Adrenal gland (tissue), 19 donors: ENCODE measurements at places on chromosomes 1 and 21.

- DNase-seq = no peak
Measured at GRCh38 chr1:220734571-220735326, 13.4 kb upstream of the MTARC2 start.

DNA sequence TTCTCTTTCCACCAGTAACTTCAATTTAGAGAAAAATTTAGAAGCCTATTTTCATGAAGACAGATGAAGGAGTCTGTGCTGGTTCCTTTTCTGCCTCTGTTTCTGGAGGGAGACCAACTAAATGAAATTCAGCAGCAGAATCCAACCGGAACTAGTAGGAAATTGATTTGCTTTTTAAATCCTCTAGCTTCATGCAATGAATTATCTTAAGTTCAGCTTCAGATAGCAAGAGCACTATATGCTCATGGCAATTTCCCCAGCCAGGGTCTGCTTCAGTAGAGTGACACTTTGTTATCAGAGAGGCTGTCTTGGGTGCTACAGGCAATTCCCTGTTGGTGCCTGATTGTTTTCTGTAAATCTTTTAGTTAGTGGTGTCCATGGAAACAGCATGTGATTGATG is 189.7 kb downstream of the SLC35F3 start:
- no peak for DNase-seq

DNA sequence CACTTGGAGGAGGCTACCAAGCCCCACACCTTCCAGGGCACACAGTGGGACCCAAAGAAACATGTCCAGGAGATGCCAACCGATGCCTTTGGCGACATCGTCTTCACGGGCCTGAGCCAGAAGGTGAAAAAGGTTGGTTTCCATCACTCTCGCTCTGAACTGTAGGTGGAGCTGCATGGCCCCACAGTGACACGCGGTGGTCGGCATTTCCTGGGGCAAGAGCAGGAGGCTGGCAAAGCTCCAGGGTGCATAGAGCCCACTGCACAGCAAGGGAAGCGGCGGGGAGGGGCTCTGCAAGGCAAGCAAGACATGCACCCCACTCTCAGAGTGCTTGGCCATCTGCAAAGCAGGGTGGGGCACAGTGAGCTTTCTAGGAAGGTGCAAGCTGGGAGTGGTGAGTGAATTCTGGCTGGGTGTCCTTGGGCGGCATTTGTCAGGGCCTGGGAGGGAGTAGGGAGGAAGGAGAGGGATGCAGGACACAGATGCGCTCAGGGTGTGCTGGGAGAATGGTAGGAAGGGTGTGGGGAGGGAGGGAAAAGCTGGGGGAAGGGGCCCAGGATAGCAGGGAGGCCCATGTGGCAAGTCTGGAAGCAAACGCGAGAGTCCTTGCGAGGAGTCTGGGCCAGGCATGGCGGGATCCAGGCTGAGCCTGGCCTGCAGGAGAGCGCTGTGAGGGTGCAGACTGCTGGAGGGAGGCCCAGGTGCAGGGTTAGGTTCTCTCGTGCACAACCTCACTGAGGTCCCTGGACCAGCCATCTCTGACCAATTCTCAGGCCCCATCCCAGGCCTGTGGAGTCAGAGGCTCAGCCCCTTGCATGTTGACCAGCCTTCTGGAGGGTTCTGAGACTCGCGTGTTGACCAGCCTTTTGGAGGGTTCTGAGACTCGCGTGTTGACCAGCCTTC is 11.0 kb downstream of the TRPM2 start:
- DNase-seq = no peak

DNA sequence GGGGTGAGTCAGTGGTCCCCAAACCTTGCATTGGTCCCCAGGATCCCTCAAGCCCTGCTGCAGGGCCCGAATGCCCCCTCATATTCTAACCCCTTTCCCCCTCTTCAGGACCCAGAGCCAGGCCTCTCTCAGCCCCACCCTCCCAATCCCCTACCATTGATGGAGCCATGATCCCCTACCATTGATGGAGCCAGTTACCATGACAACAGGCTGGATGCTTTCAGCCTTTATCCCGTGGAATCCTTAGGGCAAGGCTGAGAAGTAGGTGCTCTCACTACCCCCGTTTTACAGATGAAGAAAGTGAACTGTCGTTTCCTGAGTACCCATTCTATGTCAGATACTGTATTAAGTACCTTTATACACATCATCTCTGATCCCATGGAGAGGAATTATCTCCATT is 70.8 kb downstream of the EPHB2 start:
- DNase-seq = no peak

DNA sequence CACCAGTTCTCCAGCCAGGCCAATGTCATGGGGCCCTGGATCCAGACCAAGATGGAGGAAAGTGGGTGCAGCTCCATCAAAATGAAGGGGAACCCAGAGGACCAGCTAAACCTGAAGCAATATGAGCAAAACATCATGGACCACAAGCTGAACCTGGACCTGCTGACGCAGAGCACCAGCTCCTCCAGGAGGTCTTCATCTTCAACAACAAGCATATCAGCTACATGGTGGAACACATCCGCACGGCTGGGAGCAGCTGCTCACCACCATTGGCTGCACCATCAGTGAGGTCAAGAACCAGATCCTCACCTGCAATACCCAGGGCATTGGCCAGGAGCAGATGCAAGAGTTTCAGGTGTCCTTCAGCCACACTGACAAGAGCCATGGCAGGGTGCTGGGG is 13.7 kb upstream of the EPHA10 start:
- DNase-seq = no peak

GRCh38 chr1:91805311-91805801 is 80.6 kb downstream of the TGFBR3 start:
- no peak for DNase-seq

GRCh38 chr1:200179126-200179780 is 151.7 kb downstream of the NR5A2 start:
- DNase-seq = no peak

DNA sequence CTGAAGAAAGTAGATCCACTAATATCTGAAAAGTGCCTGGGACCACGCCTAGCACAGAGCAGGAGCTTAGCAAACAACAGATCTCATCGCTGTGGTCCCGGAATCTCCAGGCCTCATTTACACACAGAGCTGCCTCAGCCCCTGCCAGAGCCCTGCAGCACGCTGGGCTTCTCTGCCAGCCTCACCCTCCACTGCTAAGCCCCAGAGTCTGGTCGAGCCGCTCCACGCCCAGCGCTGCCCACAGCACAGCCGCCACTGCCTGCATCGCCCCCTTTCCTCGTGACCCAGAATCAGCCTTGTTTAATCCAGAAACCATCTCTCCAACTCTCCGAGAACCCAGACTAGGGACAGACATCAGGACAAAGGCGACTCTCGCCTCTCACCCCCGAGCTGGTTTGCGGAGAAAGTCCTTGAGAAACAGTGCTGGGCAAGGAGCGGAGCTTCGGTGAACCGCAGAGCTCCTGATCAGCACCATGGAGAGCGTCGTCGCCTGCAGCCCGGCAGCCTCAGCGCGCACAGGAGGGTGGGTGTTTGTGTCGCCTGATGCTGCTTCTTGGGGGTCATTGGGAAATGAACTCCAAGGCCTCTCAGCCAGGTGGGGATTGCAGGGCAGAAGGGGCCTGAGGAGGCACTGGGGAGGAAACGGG is 145.1 kb downstream of the NPHP4 start:
- no peak for DNase-seq
